Esophagus squamous epithelium (tissue), 5 donors: ENCODE measurements at places on chromosomes 3 and 15.

GRCh38 chr3:40304352-40304751, 5.2 kb upstream of the EIF1B start:
- no peak for DNase-seq

GRCh38 chr15:67533873-67534272, 8.6 kb upstream of the MAP2K5 start:
- DNase-seq: no peak

GRCh38 chr3:185699927-185700326, 113.8 kb downstream of the SENP2 start:
- no peak for DNase-seq

- no peak for DNase-seq
These were observed 187.1 kb upstream of the DNAJC19 start for GRCh38 chr3:181176601-181177000.

GRCh38 chr15:78080088-78080460, 2.6 kb upstream of the TBC1D2B start:
- DNase-seq: no peak

GRCh38 chr3:11144996-11145395, 9.3 kb upstream of the HRH1 start:
- DNase-seq: no peak

DNA sequence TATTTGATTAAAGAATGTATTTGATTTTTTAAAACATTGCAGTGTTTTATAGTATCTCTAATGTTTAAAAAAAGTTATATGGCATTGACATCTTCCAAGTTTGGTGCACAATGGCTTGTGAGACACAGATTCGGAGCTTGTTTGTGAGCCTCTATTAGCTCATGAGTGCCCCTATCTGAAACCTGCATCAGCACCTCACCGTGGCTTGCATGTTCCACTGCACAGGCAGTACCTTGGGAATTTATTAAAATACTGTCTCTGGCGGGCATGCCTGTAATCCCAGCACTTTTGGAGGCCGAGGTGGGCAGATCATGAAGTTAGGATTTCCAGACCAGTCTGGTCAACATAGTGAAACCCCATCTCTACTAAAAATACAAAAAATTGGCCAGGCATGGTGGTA, 6.8 kb upstream of the RTP2 start:
- no peak for DNase-seq

DNA sequence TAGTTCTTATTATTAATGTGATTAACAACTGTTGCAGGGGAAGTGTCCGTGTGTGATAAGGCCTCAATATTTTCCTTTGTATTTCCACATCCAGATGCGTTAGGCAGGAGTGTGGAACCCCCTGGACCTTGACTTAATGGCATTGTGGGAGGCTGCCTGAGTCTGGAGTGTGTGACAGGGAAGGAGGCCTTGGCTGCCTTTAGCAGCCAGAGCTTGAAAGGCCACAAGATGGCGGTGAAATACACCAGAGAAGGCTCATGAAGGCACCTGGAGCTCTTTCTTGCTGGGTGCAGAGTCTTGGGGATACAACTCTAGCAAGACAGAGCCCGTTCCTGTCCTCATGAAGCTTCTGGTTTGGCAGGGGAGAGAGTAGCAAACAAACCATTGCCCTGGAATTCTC, 36.9 kb downstream of the POLR2M start:
- DNase-seq: no peak

GRCh38 chr3:13013994-13014754, 59.1 kb downstream of the IQSEC1 start:
- no peak for DNase-seq

DNA sequence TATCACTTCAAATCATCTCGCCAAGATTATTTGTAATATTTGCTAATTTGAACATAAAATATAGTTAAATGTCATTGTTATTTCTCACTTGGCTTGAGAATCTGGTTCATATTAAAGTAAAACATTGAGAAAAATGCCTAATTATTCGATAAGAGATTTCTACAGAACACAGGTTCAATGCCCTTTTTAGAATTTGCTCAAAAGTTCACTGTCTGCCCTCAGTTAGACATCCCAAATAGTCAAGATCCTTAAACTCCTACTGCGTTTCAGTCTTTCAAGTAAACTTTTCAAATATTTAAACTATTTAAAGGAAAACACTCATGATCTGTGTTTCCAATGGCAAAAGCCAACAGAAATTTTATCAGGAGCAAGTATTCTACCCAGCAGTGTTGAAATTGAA, 204.1 kb upstream of the AGTR1 start:
- no peak for DNase-seq

- DNase-seq: no peak
These were observed 27.4 kb upstream of the PLXND1 start for GRCh38 chr3:129633751-129634481.

GRCh38 chr15:65132878-65133547, 595 bp downstream of the PDCD7 start:
- DNase-seq: no peak

GRCh38 chr15:61011576-61012336, 217.3 kb downstream of the RORA start:
- no peak for DNase-seq

DNA sequence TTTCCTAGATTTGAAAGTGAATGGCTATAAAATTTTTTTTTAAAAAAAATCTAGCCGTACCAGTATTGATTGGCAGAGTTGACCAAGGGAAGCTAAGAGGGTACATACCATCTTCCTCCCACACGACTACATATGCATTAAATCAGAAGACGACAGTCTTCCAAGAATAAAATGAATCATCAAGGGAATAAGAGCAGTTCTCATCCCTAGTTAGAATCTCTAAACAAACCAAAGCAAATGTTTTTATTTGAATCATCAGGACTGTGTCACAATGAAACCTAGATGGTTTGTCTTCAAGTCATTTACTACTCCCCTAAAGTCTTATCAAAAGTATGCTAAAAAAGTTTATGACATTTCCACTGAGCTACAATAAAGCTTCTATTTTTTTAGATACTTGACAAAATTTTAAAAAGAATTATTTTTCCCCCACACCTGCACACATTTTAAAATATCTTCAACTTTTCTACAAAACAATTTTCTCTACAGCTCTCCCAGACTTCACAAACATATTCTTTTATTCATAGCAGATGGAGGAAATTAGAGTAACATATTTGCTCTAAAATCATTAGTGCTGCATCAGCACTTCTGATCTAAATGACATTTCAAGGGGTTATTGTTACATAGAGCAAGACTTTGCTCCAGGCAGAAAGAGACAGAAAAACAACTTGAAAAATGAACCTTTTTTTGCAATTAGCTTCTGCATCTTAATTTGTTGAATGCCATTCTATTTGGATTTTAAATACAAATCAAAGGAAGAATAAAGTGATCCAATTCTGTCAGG, 547.1 kb downstream of the FHIT start:
- DNase-seq: no peak

DNA sequence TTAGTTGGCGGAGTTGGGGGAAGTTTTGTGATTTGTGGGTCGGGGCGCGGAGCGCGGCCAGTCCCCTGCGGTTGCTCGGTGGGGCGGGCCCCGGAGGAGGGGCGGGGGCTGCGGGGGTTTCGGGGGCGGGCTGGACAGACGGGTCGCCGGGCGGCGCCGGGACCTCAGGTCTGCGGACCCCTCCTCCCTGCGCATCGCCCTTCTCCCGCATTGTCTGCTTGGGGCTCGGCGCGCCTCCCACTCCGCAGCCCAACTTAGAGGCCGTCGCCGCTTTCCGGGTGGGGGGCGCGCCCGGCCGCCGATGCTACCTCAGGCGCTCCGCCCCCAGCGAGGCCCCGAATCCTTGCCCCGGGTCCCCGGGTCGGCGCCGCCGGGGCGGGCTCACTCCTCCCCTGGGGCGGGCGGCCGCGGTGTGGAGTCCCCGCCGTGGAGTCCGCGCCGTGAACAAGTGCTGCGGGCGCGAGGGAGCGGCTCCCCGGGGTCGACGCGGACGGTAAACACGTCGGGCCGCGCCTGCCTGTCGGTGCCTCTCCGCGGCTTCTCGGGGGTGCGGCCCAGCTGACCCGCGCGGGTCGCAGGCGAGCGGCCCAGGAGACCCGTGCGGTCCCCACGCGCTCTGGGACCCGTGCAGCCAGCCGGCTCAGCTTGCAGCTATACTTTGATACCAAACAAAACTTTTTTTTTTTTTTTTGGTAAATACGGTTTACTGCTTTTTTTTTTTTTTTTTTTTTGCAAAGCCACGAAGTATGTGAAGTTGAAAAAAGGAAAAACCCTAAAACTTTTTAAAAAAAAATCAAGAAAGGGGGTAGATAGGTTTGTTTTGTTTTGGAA, 624 bp downstream of the AKAP13 start:
- peak; percentile 17 for DNase-seq

DNA sequence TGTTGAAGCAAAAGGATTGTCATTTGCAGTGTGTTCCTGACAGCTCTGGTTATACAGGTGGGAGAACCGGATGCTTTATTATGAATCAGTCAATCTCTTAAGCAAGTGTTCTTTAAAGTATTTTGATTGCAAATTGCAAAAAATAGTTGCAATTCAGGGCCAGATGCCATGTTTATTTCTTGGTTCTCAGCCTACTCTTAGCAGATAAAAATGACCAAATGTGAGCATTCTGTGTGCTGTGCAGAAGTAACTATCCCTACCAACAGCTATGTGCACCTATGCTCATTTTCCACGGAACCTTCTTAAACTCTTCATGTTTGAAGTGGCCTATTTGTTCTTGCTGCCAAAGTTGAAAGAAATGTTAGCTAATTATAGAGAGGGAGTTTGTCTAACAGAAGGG, 262.3 kb upstream of the RASGRP1 start:
- DNase-seq: no peak

DNA sequence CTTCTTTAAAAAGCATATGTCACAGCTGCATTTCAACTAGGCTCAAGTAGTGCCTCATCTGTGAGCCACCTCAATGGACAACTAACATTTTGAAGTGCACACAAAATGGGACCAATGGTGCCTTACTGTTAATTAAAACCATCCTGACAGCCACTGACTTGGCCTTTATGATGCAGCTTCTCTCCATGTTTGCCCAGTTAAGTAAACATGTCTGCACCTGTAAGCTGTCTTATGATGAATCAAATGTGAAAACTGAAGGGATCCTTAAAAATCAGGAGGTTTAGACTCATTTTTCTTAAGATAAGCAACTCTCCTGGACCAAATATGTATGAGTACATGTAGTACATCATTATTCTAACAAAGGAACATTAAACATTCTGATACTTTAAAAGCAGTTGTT, 861.6 kb downstream of the ROBO1 start:
- DNase-seq: no peak

DNA sequence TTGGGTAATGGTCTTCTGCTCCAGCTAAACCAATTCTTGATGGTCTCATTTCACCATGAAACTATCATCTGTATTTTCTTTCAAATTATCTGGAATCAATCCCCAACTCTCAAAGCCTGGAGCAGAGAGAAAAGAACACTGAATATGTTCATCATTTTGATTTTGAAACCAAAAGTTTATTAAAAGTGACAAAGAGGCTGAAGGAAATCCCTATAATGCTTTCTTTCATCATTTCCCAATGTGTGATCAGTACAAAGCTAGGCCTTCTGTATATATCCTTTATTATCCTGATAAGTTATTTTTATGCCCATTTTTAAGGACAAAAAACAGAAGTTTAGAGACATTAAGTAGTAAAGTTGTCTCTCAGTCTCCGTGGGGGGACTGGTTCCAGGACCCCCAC, 50.1 kb upstream of the MBNL1 start:
- no peak for DNase-seq

GRCh38 chr15:75675579-75676404, 28.1 kb downstream of the SNX33 start:
- DNase-seq: no peak

- DNase-seq: no peak
These were observed 175.0 kb downstream of the SOX2 start for GRCh38 chr3:181886676-181887075.

GRCh38 chr3:31882431-31882830, 98.6 kb downstream of the OSBPL10 start:
- no peak for DNase-seq

DNA sequence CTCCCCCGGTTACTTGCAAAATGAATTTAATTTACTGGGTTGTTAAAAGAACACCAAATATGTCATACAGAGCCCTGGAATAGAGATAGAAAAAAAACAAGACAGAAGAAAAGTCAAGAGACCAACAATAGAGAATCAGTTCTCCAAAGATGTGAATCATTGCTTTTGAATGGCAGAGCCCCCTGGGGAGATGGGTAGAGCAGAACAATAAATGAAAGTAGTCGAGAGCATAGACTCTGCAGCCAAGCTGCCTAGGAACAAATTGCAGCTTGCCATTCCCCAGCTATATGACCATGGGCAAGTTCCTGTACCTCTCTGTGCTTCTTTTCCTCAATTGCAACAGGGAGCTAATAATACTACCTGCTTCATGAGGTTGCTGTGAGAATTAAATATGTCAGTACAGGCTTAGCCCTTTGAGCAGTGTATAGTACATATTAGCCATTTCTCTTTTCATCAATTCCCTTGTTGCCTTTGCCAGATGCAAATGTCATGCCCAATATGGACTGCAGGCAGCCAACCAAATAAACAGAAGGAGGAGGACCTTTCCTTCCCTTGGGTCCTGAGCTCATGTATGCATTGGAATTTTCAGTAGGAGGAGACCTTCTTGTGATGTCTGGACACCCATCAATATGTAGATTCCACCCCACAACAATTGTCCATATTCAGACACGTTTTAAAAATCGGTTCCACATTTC, 25.0 kb upstream of the BFSP2 start:
- no peak for DNase-seq

- no peak for DNase-seq
These were observed 24.3 kb downstream of the ARHGAP11B start for GRCh38 chr15:30650012-30650929.

DNA sequence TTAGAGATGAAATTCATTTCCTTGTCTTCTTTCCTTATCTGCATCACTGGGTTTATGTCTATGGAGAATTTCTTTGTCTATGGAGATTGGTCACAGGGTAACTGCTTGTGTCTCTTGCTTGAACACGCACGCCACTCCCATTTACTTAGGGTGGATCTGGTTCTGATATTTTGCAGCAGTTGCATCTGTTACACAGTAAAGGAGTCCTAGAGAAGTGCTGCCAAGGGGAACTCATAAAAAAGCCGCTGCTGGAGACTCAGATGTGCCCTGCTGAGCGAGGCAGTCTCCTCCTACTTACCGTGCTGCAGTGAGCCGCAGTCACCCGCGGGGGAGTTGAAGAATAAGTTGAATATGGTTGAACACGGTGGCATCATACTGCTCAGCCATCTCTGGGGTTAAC, 105.2 kb upstream of the KLHL25 start:
- no peak for DNase-seq

DNA sequence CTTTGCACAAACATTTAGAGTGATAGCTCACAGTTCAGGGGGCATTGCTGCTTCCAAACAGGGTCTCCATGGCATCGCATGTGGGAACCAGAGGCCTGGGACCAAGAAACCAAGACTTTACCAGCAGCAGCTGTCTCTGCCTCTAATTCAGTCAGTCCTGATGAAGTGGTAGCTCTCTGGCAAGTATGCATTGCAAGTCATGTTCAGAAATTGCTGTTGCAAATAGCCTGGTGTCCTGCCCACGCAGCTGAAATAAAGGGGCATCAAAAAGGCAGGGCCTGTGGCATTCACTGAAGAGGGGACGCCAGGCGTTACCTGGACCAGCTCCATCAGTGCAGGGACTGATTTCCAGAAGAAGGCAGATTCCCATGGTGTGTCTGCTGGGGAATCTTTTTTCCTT, 121.3 kb downstream of the CD47 start:
- DNase-seq: no peak
